ENCODE measurements at places on chromosomes 5 and 9. TPM values are rescaled to one million over a fixed set of nuclear protein-coding genes. Genes with fewer than 3 reads are reported as not detected.

The CAST gene
- 118 TPM for total RNA-seq

The TOR1A gene
- 28.2 TPM for total RNA-seq

The MYOT gene
- total RNA-seq = not detected

The PCA3 gene
- not detected for total RNA-seq

The COL23A1 gene
- 0.07 TPM for total RNA-seq

The TCF7 gene
- 87.9 TPM for total RNA-seq

The DNAJC25 gene
- total RNA-seq = 3.9 TPM

The CTSV gene
- 0.95 TPM for total RNA-seq

The SNCAIP gene
- total RNA-seq = not detected

The PTBP3 gene
- total RNA-seq = 87.8 TPM

The KCNIP1 gene
- not detected for total RNA-seq

The QRFP gene
- not detected for total RNA-seq

The COMMD10 gene
- 30.9 TPM for total RNA-seq

The PAEP gene
- not detected for total RNA-seq

The OXCT1 gene
- 78.8 TPM for total RNA-seq

The DAB2 gene
- total RNA-seq = not detected

The HNRNPH1 gene
- 708 TPM for total RNA-seq

The DNAH5 gene
- total RNA-seq = not detected

The SLC23A1 gene
- 0.62 TPM for total RNA-seq

The TSTD2 gene
- total RNA-seq = 11.1 TPM

The PSAT1 gene
- total RNA-seq = 235 TPM

The CA9 gene
- 0.38 TPM for total RNA-seq

The TMEM215 gene
- total RNA-seq = not detected

Data from activated naive CD4-positive, alpha-beta T cell treated with anti-CD3 and anti-CD28 coated beads for 36 hours (primary cell).